ENCODE measurements at places on chromosomes 3 and 15.

GRCh38 chr3:170909129-170909903, 879 bp upstream of the EIF5A2 start:
- no peak for DNase-seq

GRCh38 chr15:88219623-88220022, 36.9 kb downstream of the NTRK3 start:
- no peak for DNase-seq

DNA sequence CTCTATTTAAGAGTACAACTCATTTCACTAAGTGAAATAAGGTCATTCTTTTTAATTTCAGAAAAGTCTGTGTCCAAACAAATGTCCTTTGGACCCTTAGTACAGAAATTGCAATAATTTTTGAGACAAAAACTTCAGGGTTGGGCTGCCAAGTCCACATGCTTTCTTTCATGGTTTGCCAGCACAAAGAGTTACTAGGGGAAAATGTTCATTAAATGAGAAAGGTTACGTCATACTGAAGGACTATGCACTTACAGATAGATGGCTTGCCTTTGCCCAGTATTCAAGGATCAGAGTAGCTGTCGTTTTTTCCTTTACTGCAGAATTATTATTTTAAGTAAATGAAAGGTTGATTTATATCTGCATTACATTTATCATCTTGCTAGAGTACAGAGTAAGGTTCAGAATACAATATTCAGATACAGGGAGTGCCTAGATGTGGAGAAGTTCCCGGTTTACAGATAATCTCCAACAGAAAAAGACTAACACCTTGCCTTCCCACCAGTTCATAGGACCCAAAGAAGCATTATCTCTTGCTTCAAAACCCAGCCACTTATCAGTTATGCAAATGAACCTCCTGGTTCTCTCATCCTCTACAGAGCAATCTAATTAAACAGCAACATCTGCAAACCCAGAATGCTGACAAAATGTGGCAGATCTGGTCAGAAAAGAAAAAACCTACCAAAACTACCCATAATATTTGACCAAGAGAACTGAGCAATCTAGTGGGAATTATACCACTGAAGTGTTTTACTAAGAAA, 179.3 kb downstream of the FRMD5 start:
- no peak for DNase-seq

- DNase-seq: no peak
These were observed 7.1 kb upstream of the HDAC11 start for GRCh38 chr3:13473020-13473419.

- DNase-seq: no peak
These were observed 1.3 kb downstream of the ADAMTS9 start for GRCh38 chr3:64686446-64686908.

DNA sequence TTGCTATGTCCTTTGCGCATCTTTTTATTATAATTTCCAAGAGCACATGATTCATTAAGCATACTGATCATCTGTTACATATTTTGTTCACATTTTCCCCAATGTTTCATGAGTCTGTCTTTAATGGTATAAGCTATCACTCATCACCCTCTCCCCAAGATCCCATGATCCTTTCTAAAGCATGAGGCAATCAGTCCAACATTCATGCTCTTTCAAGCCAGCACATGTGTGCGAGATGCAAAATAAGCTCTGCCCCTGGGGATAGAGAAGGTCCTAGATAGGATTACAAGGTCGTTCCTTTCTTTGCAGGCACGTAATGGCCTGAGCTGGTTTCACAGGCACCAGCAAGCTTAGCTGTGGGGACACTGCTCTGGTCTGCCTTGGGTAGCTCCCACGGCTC, 32.2 kb upstream of the B3GNT5 start:
- no peak for DNase-seq

GRCh38 chr3:189572249-189572648, 58.9 kb upstream of the TP63 start:
- DNase-seq: no peak

DNA sequence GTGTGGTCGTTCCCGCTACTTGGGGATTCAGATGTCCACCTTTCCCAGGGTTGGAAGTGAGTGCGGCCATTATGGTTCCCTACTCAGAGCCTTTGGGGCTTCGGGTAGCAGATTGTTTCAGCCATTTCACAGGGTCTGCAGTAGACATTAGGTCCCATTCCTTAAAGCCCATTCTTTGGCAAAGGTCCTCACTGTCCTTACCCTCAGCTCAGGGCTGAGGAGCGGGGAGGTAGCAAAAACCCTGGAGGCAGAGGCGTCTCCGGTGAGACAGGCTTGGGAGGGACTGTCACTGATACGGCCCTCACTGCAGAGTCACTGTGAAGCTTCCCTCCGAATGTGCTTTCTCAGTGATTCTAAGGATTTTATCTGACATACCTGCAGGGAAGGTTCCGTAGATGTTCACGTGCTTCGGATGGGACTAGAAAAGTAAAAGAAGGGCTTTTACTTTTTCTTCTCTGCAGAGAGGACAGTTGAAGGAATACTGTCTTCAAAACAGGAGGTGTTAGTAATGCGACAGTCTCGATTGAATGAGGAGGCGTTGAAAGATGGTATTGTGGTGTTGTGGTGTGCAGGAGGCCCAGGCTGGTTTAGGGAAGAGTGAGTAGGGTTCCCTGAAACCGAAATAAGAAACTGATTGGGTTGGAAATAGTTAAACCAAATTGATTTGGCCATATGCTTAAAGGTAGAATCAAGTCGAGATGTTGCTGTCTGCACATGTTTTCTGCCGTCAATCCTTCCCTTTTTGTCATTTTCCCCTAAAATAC, 630 bp downstream of the ATP6V1A start:
- no peak for DNase-seq

Measured in ovary (tissue), 10 donors.